ENCODE measurements at places on chromosomes 7 and 10. TPM values are rescaled to one million over a fixed set of nuclear protein-coding genes. Genes with fewer than 3 reads are reported as not detected.

- DNase-seq: peak; percentile 19
Measured at GRCh38 chr10:123043409-123043925, 34.7 kb downstream of the ACADSB start.

The FEZF1 gene
- not detected for total RNA-seq

GRCh38 chr7:26860361-26860760 lies 4.0 kb downstream of the SKAP2 start:
- no peak for DNase-seq

GRCh38 chr7:143369678-143370651 lies 7.5 kb upstream of the FAM131B start:
- DNase-seq: no peak

DNA sequence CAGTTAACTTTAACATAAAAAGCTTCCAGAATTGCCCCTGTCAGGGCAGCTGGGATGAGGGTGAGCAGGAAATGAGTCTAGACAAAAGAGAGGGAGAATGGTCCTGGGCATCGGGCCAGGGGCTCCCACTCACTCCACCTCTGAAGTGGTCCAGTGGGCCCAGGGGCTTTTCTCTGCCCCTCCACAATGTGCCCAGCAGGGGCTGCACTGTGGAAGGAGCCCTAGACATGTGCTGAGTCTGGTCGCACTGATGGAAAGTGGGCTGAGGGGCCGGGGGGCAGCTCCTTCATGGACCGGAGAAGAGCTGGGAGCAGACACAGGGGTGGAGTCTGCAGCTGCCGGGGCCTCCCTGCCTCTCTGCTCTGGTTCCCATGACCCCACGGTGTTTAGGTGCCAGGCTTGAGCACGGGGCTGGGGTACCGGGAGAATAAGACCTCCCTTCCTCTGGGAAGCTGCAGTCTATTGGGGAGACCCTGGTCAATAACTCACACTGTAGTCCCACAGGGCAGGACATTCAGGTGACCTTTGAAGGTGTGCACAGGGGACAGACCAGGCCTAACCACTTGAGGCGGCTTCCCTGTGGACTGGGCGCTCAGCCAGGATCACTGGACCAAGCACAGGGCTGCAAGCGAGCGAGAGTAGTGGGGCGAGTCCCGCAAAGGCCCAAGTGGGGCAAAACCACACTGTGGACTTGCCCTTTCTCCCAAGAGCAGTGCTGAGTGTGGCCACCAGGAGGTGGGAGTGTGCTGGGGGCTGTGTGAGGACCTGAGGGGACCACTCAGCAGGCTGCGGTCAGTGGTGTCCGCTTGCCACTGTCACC lies 6.1 kb downstream of the ADCY1 start:
- no peak for DNase-seq
